ENCODE measurements at places on chromosomes 1 and 21.
A peak's percentile ranks its signal among the peaks of the same experiment; 100 is the strongest.

DNA sequence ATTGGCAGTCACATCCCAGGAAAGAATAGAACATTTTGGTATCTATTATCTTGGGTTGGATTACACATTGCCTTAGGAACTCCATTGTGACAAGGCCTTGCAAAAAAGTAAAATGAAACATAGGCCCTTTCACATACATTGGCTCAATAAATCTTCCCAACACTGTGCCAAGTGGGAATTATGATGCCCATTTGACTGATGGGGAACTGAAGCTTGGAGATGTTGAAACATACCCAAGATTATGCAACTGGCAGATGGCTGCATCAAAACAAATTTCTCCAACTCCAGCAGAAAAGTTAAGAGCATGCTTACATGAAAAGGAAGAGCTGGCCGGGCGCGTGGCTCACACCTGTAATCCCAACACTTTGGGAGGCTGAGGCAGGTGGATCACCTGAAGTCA, 26.9 kb downstream of the PLEKHO1 start:
- no peak for DNase-seq

GRCh38 chr1:33903210-33903589, 39.3 kb downstream of the HMGB4 start:
- no peak for DNase-seq

- DNase-seq, result no peak
These were observed 5.4 kb downstream of the TPRG1L start for GRCh38 chr1:3630161-3630611.

GRCh38 chr1:81213279-81213678, 587.5 kb upstream of the ADGRL2 start:
- no peak for DNase-seq

- DNase-seq, result no peak
These were observed 119.3 kb downstream of the DAB1 start for GRCh38 chr1:57304591-57304990.

GRCh38 chr1:77744576-77744975, 15.1 kb downstream of the USP33 start:
- DNase-seq, result no peak

DNA sequence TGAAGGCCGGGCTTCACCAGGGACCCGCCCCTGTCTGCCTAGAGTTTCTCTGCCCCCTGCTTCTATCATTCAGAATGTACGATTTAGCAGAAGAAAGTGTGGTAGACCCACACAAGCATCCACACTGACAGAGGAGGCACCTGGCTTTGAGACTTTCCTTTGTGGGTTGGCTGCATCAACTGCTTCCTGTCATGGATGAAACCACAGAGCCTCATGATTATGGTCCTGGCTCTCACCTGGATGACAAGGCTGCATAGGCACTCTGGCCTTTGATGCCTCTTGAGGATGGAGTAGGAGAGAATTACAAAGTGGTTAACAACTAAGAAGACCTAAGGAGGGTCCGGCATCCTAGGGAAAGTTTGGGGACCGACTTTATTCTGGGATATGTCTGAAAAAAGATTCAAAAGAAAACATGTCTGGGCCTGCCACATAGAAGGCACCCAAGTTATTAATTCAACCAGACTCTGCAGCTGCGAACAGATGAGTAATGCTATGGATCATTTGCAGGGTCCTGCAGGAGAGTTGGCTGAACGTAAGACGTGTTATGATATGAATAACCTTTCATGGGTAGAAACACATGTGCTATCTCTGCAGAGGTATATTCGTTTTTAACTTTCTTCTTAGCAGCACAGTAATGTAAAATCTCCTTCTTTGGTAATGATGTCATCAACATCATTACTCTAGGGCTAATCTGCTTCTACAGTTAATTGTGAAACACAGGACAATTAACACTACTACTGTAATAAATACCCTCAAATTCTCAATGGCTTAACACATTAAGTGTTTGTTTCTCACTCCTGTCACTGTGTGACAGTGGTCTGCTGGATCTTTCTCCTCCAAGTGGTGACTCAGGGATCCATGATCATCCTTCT, 136.2 kb downstream of the SLC35F3 start:
- DNase-seq, result no peak

DNA sequence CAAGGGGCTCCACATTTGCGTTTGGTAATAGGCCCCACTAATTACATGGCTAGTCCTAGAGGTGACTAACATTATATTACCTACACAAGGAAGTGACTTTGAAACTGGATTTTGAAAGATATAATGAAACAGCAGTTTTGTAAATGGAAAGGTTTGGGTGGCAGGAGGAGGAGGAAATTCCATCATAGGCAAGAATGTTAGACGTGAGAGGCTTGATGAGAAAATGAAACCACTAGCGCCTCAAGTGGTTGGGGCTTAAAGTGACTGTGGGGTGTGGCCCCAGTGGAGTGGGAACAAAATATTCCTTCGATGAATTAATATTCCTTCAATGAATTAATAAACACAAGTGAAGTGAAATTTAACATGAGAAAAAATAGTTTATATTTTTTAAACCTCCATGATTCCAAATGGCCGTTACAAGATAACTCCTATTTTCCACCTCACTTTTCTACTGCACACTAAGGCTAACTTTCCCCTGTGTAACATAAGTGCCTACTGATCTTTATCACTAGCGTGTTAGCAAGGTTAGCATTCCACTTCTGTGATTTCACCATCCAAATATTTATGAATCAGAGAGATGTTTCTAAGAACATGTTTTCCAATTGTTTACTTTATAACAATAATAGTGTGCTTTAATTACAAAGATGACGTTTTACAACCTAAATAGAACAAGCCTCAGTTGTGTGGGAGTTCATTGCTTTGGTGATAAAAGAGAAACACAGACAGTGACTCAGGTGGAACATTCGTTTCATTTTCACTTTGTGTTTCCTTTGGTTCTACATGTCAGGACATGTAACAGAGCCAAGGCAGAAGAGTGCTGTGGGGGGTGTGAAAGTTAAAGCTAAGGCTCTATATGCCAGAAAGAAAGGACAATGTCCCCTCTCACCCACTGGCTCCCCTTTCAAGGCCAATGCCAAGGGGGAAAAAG, 12.5 kb upstream of the ATF3 start:
- DNase-seq, result peak; percentile 90
